Activated T-cell treated with anti-CD3 and anti-CD28 coated beads, Interleukin-2, amount 50 U/mL, for 72 hours (primary cell): ENCODE measurements at places on chromosomes 16 and 17. TPM values are rescaled to one million over a fixed set of nuclear protein-coding genes. Genes with fewer than 3 reads are reported as not detected.

NLRC3 gene
- 24.1 TPM for total RNA-seq

GRCh38 chr16:21227866-21228265, 5.6 kb upstream of the ANKS4B start:
- peaks cover 8% of the 10 kb centered on the region for H3K4me1 ChIP-seq
- no peak overlapping the region for H3K27ac ChIP-seq
- H3K4me3 ChIP-seq = no peak overlapping the region
- DNase-seq = no peak
- peaks cover 55% of the 10 kb centered on the region for H3K27me3 ChIP-seq

GRCh38 chr17:37543637-37544052, 54.0 kb downstream of the DUSP14 start:
- peak overlapping the region; percentile 82 for H3K27ac ChIP-seq
- H3K36me3 ChIP-seq = peaks cover 21% of the 10 kb centered on the region
- peak overlapping the region; percentile 31 for H3K4me3 ChIP-seq

DNA sequence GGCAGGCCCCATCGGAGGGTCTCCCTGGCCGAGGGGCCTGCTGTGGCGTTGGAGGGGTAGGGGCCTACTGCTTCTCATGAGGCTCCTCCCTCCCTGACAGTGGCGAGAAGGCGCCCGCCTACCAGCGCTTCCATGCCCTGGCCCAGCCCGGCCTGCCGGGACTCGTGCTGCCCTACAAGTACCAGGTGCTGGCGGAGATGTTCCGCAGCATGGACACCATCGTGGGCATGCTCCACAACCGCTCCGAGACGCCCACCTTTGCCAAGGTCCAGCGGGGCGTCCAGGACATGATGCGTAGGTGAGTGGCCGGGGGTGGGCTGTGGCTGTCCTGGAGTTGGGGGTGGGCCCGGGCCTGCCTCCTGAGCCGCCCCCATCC, 1.7 kb downstream of the CDT1 start:
- no peak for DNase-seq
- peaks cover 2% of the 10 kb centered on the region for H3K36me3 ChIP-seq
- H3K27ac ChIP-seq = no peak overlapping the region
- H3K27me3 ChIP-seq = no peaks in the 10 kb centered on the region
- peak overlapping the region; percentile 84 for H3K4me3 ChIP-seq

LGALS9 gene
- 46.3 TPM for total RNA-seq

- peaks cover 11% of the 10 kb centered on the region for H3K36me3 ChIP-seq
- H3K27me3 ChIP-seq = no peaks in the 10 kb centered on the region
- no peak for DNase-seq
- H3K27ac ChIP-seq = no peak overlapping the region
Observed at GRCh38 chr17:1001640-1002411, 4.9 kb downstream of the TIMM22 start.

GRCh38 chr16:76294396-76295214, 17.4 kb downstream of the CNTNAP4 start:
- H3K27me3 ChIP-seq = no peaks in the 10 kb centered on the region
- no peak overlapping the region for H3K27ac ChIP-seq
- no peaks in the 10 kb centered on the region for H3K36me3 ChIP-seq
- H3K4me3 ChIP-seq = no peak overlapping the region
- no peaks in the 10 kb centered on the region for H3K4me1 ChIP-seq

GRCh38 chr17:75754378-75755204, 10.4 kb downstream of the GALK1 start:
- peaks cover 19% of the 10 kb centered on the region for H3K4me1 ChIP-seq
- no peaks in the 10 kb centered on the region for H3K27me3 ChIP-seq
- DNase-seq = no peak
- H3K27ac ChIP-seq = peak overlapping the region; percentile 48
- H3K36me3 ChIP-seq = no peaks in the 10 kb centered on the region
- peak overlapping the region; percentile 72 for H3K4me3 ChIP-seq

DNA sequence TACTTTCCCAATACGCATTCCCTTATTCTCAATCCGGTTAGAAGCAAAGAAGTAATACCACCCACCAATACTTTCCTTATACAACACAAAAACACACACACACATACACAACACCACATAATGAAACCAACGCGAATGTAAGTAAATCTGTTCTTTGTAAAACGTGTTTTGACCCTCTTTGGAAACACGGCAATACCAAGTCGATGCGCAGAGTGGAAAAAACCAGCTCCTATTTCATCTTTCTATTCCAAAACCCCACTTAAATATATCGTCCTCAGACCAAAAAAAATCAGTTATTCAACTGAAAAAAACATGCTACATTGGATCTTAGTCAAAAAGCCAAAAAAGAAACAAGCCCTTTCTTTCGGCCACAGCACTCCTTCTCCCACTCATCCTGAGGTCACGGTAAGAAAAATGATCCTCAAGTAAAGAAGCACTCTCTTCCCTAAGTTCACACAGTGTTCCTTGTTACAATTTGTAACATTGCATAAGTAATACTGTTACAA, 31.0 kb upstream of the ARL4D start:
- H3K27ac ChIP-seq = peak overlapping the region; percentile 100
- no peaks in the 10 kb centered on the region for H3K36me3 ChIP-seq
- no peaks in the 10 kb centered on the region for H3K27me3 ChIP-seq
- peak overlapping the region; percentile 92 for H3K4me3 ChIP-seq
- DNase-seq = no peak
- peaks cover 59% of the 10 kb centered on the region for H3K4me1 ChIP-seq

- no peak overlapping the region for H3K4me3 ChIP-seq
- H3K27ac ChIP-seq = no peak overlapping the region
- H3K27me3 ChIP-seq = no peaks in the 10 kb centered on the region
- no peak for DNase-seq
Observed at GRCh38 chr16:1048442-1049112, 24.0 kb upstream of the SSTR5 start.

DNA sequence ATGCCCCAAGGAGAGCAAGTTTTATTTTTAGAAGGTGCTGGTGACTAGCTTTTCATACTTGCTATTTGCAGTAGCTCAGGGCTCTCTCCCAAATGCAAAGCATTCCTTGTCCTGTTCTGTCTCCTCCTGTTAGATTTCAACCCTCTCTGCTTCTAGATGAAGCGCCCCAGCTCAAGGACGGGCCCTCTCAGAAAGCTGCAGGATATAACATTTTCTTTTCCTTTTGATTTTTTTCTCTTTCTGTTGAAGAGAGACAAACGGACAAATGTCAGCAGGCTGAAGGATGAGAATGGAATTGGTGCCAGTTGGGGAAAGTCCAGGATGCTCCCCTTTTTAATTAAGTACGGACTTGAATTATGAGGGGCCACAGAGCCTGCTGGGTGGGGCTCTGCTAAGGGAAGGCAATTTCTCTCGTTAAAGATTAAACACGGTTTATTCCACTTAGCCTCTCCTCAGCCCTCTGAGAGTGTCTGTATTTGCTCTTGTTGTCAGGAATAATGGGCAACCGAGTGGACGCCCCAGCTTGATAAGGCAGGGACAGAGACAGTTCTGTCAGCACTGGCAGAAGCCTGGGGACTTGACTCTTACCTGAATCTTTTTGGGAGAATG, 6.2 kb upstream of the ETV4 start:
- no peak overlapping the region for H3K27ac ChIP-seq
- no peak overlapping the region for H3K4me3 ChIP-seq
- H3K4me1 ChIP-seq = peaks cover 7% of the 10 kb centered on the region
- no peak for DNase-seq
- no peaks in the 10 kb centered on the region for H3K36me3 ChIP-seq
- H3K27me3 ChIP-seq = peaks cover 30% of the 10 kb centered on the region

- no peak overlapping the region for H3K4me3 ChIP-seq
- DNase-seq = no peak
- peaks cover 7% of the 10 kb centered on the region for H3K36me3 ChIP-seq
- no peaks in the 10 kb centered on the region for H3K27me3 ChIP-seq
- H3K4me1 ChIP-seq = no peaks in the 10 kb centered on the region
Observed at GRCh38 chr17:7515911-7516610, 31.9 kb downstream of the POLR2A start.

- H3K27ac ChIP-seq = no peak overlapping the region
- no peak for DNase-seq
- no peaks in the 10 kb centered on the region for H3K27me3 ChIP-seq
- no peak overlapping the region for H3K4me3 ChIP-seq
- no peaks in the 10 kb centered on the region for H3K36me3 ChIP-seq
Observed at GRCh38 chr16:29198231-29198630, 208.3 kb downstream of the NPIPB11 start.

GRAPL gene
- total RNA-seq = 5.1 TPM

FN3K gene
- total RNA-seq = 4.3 TPM

- peak overlapping the region; percentile 93 for H3K4me3 ChIP-seq
- H3K36me3 ChIP-seq = no peaks in the 10 kb centered on the region
- peaks cover 73% of the 10 kb centered on the region for H3K4me1 ChIP-seq
- no peaks in the 10 kb centered on the region for H3K27me3 ChIP-seq
- H3K27ac ChIP-seq = peak overlapping the region; percentile 13
Observed at GRCh38 chr16:88702371-88703210, 3.6 kb downstream of the RNF166 start.
